ENCODE measurements at places on chromosomes 5 and 9. TPM values are rescaled to one million over a fixed set of nuclear protein-coding genes. Genes with fewer than 3 reads are reported as not detected.

Gene MYMK
- total RNA-seq = not detected

Gene ROR2
- total RNA-seq = 0.12 TPM

GRCh38 chr5:107739661-107740060 lies 68.9 kb upstream of the EFNA5 start:
- no peaks in the 10 kb centered on the region for H3K4me1 ChIP-seq
- H3K36me3 ChIP-seq = no peaks in the 10 kb centered on the region
- H3K27me3 ChIP-seq = no peaks in the 10 kb centered on the region
- H3K4me3 ChIP-seq = no peak overlapping the region

GRCh38 chr5:15547261-15547839 lies 47.4 kb downstream of the FBXL7 start:
- H3K36me3 ChIP-seq = no peaks in the 10 kb centered on the region
- no peak for DNase-seq
- no peaks in the 10 kb centered on the region for H3K4me1 ChIP-seq
- H3K27me3 ChIP-seq = no peaks in the 10 kb centered on the region
- no peak overlapping the region for H3K4me3 ChIP-seq
- no peak overlapping the region for H3K27ac ChIP-seq

GRCh38 chr9:127545196-127546124 lies 66.6 kb upstream of the STXBP1 start:
- H3K36me3 ChIP-seq = no peaks in the 10 kb centered on the region
- no peak for DNase-seq
- H3K27ac ChIP-seq = no peak overlapping the region
- no peak overlapping the region for H3K4me3 ChIP-seq

GRCh38 chr9:18778846-18779245 lies 254.2 kb downstream of the SAXO1 start:
- H3K4me3 ChIP-seq = no peak overlapping the region
- no peak overlapping the region for H3K27ac ChIP-seq
- no peaks in the 10 kb centered on the region for H3K27me3 ChIP-seq
- H3K4me1 ChIP-seq = no peaks in the 10 kb centered on the region
- H3K36me3 ChIP-seq = no peaks in the 10 kb centered on the region

DNA sequence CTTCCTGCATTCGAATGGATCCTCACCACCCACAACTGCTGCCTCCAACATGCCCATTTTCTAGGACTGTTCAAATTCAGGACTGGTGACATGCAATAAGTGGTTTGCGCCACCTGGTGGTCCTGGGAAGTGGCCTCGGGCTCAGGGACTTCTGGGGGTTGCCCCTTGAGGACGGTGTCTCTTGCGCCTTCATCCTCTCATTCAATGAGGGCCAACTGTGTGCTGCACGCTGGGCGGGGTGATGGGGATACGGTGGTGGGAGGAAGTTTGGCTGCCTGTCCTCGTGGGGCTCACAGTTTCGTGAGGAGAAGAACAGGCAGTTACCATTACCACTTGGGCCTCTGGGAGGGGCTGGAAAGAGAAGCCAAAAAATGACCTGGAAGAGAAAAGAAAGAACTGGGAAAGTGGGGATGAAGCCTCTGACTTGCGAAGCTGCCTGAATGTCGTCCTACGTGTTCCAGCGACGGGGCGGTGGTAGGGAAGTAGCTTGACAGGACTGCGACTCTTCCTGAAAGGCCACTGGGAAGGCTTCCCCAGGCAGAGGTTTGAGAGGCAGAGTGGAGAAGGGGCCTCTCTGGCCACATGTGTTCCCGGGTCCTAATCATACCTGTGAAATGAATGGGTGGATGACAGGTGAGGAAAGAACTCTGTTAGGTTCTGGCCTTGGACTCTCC lies 49.0 kb downstream of the PSD2 start:
- no peak overlapping the region for H3K27ac ChIP-seq
- no peaks in the 10 kb centered on the region for H3K36me3 ChIP-seq
- H3K4me1 ChIP-seq = peaks cover 7% of the 10 kb centered on the region
- DNase-seq = peak; percentile 64

GRCh38 chr5:14581891-14582796 lies 552 bp downstream of the OTULINL start:
- H3K36me3 ChIP-seq = no peaks in the 10 kb centered on the region
- peak overlapping the region; percentile 83 for H3K27ac ChIP-seq
- H3K4me1 ChIP-seq = peaks cover 50% of the 10 kb centered on the region
- peak; percentile 70 for DNase-seq
- no peaks in the 10 kb centered on the region for H3K27me3 ChIP-seq

Measured in CD4-positive, CD25-positive, alpha-beta regulatory T cell (primary cell).